ENCODE measurements at places on chromosomes 16 and 17.

DNA sequence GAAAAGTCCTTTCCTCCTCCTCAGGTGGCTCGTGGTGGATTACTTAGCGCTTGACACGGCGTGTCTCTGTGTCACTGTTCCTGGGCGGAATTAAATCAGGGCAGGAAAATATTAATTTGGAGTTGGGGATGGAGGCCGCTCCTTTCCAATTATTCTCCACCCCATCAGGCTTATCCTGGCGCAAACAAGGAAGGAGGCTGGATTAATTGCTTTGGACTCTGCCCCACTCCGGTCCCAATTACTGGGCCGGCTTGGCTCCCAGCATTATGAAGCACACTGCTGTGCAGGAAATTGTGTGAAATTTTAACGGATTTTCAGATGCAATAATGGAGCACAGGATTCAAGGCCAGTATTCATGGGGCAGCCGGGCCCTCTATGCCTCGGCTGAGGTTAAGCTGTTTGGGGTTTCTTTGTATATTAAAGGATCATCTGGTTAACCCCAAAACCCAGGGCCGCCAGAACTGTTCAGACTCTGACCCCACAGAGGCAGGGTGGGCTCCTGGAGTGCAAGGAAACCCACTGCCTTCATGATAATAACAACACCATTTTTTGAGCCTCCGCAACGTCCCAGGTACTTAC lies 87.8 kb downstream of the MRM1 start:
- DNase-seq, result no peak

GRCh38 chr16:86252596-86252995 lies 257.7 kb upstream of the FOXF1 start:
- DNase-seq, result no peak

DNA sequence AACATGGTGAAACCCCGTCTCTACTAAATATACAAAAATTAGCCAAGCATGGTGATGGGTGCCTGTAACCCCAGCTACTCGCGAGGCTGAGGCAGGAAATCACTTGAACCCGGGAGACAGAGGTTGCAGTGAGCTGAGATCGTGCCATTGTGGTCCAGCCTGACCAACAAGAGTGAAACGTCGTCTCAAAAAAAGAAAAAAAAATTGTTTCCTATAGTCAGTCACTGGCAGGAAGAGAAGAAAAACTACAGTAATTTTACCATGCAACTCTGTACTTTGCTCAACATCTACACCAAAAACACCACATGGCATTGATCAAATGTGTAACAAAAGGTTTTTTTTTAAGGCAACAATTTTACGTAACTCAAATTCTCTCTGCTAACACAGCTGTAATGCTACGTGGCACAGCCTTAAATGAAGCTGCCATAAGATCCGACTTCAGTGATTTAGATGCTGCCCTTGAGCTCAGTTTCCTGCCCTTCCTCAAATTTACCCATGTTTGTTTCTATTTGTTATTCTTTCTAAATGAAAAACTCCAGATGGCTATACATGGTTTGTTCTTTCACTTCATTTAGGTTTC lies 40.2 kb downstream of the CNOT1 start:
- no peak for DNase-seq

- no peak for DNase-seq
These were observed 69.1 kb upstream of the BRD7 start for GRCh38 chr16:50437769-50438437.

GRCh38 chr17:69744512-69745070 lies 330.1 kb downstream of the MAP2K6 start:
- DNase-seq, result no peak

DNA sequence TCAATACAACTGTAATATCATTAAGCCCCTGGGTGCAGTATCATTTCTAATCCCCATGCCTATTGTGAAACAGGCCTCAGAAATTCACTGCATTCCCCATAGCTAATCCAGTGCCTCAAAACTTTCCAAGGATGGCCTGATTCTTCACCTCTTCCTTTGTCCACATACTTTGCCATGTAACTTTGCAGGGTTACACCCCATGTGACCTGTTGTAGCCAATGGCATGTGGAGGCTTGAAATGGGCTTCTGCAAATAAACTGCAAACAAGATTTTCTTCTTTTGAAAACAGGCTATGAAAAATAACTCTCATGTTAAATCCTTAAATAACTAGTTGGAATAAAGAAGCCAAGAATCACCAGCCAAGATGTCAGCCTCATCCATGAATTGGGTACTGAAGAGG lies 35.9 kb downstream of the ABCA10 start:
- no peak for DNase-seq

GRCh38 chr17:29982991-29983653 lies 41.7 kb downstream of the EFCAB5 start:
- DNase-seq, result no peak

All from activated CD8-positive, alpha-beta memory T cell treated with anti-CD3 and anti-CD28 coated beads for 24 hours (primary cell).